ENCODE measurements at places on chromosomes 5 and 9.

DNA sequence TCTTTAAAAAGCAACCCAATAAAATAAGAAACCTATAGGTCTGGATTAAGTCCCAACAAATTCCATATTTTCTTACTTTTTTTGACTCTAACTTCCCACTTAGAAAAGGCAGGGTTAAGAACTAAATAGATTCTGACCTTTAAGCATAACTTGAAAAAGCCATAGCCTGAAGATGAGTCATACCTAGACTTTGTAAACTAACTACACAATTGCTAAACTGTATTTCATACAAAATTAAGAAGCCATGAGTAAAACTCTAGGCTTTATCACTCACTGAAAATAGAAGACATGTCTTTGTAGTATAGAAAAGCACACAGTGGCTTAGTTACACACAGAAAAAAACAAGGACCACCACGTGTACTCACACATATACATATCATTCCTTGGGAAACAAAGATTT lies 51.5 kb downstream of the MLLT3 start:
- DNase-seq = no peak

DNA sequence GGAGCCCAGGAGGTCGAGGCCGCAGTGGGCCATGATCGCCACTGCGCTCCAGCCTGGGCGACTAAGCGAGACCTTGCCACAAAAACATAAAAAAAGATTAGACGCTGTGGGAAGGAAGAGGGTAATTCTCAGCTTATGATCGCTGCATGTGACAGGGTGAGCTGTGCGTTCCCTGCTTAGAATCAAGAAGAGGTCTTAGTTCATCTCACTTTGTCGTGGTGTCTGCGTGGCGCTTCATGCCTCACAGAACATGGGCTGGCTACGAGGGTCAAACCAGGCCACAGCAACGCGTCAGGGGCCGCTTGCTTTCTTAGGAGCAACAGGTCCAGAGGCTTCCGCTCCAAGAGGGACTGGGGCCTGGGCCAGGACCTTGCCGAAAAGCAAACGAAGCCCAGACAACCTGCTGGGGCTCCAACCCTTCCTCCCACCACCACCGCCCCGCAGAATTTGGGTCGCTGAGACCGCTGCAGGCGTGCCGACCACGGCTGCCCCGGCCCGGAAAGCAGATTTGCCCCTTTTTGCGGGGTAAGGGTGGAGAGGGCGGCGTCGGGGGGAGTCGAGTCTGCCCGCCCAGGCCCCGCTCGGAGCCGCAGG lies 10.0 kb upstream of the GRIN1 start:
- DNase-seq = no peak

DNA sequence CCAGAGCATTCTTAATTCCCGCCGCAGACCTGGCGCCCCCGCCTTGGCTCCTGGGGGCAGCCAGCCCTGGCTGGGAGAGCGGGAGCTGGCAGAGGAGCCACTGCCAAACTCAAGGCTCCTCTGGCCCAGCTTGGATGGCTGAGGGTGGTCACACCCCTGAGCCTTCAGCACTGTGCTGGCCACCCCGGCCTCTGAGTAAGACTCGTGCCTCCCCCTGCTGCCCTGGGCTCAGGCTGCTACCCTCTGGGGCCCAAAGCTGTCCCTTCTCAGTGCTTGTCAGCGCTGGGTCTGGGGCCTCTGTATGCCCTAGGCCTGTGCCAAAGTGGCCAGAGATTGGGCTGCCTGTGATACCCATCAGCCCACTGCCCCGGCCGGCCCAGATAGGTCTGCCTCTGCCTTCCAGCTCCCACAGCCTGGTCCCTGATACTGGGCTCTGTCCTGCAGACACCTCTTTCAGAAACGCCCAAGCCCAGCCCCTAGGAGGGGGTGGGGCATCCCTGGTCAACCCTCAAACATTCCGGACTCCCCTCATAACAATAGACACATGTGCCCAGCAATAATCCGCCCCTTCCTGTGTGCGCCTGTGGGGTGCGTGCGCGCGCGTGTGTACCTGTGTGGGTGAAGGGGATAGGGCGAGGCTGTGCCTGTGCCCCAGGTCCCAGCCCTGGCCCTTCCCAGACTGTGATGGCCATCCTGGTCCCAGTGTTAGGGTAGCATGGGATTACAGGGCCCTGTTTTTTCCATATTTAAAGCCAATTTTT lies 4.4 kb upstream of the PRR7 start:
- DNase-seq = no peak

- DNase-seq = no peak
Observed at GRCh38 chr5:153860195-153860886, 178.4 kb downstream of the FAM114A2 start.

DNA sequence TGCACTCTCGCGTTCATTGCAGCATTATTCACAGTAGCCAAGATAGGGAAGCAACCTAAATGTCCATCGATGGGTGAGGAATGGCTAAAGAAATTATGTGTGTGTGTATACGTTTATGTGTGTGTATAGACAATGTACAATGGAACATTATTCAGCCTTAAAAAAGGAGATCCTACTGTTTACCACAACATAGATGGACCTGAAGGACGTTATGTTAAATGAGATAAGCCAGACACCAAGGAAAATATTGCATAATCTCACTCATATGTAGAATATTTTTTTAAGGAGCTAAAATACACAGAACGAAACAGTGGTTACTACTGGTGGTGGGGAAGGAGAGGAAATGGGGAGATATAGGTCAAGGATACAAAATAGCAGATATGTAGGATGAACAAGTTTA lies 2.4 kb downstream of the KIF2A start:
- DNase-seq = no peak

GRCh38 chr9:17802249-17802857 lies 223.5 kb downstream of the SH3GL2 start:
- no peak for DNase-seq

GRCh38 chr5:178991190-178992145 lies 3.7 kb downstream of the GRM6 start:
- no peak for DNase-seq

- DNase-seq = no peak
Observed at GRCh38 chr9:83034587-83034986, 28.4 kb downstream of the RASEF start.

- no peak for DNase-seq
Observed at GRCh38 chr9:31500422-31500821, 884.0 kb upstream of the ACO1 start.

- DNase-seq = no peak
Observed at GRCh38 chr9:72431036-72431435, 66.0 kb upstream of the ZFAND5 start.

DNA sequence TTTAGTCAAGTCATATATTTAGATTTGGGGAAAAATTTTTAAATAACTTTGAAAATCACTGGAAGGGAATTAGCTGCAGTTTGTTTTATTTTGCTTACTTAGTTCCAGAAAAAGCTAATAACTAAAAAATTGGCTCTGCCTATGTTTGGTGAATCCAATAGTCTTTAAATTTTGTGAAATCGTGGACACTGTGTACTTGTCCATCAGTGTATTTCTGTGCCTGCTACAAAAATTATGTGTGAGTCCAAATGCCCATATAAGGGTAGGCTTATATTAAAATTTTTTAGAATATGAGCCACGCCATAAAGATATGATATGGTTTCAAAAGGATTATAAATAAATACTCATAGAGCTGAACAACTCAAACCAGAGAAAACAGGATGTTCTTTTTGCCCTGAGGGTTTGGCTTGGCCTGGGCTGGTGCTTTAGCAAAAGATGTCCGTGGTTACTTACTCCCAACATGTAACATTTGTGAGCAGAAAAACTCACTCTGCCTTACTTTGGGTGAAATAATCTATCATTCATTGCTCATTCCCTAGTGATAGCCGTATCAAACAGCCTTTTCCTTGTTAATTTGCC lies 133.2 kb upstream of the PRLR start:
- DNase-seq = no peak

- DNase-seq = no peak
Observed at GRCh38 chr9:22522206-22522740, 75.6 kb downstream of the DMRTA1 start.

DNA sequence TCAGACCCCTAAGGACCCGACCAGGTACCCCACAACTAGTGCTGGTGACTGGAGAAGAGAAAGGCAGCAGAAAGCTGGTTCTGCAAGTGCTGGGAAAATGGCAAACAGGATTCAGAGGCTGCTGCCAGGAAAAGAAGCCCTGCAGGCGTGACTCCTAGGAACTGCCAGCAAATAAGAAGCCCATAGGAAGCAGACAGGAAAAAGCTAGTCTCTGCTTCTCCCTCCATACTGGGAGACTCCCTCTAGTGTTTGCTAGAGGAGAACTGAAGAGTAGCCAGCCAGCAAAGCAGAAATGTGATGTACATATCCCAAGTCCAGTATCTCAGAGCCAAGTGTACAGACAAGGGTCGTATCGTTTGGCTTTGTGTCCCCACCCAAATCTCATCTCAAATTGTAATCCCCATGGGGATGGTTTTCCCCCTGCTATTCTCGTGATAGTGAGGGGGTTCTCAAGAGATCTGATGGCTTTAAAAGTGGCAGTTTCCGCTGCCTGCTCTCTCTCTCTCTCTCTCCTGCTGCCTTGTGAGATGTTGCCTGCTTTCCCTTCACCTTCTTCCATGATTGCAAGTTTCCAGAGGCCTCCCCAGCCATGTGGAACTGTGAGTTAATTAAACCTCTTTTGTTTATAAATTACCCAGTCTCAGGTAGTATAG lies 38.1 kb upstream of the TUSC1 start:
- peak; percentile 33 for DNase-seq

DNA sequence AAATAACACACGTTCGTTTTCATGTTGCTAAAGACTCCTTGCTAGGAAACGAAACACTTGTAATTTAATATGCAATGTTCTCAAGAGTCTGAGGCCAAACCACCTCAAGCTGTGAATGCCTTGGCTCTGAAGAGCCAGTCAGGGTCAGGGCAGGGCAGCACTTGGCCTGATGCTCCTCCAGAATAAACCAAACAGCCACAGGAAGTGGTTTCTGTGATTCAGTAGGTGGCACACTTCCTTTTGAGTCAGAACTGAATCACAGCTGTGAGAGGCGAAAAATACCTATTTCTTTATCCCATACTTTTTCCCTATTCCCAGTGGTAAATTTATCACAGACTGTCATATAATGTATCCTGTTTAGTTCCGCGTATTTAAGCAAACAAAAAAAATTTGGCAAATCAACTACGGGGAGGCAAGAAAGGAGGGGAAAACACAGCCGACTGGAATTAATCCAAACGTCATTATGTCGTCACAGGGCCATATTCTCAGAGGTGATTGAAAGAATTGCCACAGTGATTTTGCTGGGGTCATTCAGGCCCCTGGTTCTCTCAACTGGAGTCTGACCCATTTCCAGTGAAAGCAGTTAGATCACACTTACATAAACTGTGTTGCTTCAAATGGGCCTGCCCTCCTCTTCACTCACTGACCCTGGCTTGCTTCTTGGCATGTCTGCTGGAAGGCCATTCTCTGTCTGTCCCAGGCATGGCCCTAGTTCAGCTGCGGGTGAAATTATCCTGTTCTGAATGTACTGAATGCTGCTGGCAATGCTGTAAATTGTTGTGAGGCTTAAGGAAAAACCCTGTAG lies 71.2 kb downstream of the ARRDC3 start:
- DNase-seq = peak; percentile 74

GRCh38 chr5:154288145-154288544 lies 97.6 kb downstream of the GALNT10 start:
- peak; percentile 74 for DNase-seq

GRCh38 chr9:93590609-93591234 lies 14.3 kb downstream of the PHF2 start:
- DNase-seq = no peak

DNA sequence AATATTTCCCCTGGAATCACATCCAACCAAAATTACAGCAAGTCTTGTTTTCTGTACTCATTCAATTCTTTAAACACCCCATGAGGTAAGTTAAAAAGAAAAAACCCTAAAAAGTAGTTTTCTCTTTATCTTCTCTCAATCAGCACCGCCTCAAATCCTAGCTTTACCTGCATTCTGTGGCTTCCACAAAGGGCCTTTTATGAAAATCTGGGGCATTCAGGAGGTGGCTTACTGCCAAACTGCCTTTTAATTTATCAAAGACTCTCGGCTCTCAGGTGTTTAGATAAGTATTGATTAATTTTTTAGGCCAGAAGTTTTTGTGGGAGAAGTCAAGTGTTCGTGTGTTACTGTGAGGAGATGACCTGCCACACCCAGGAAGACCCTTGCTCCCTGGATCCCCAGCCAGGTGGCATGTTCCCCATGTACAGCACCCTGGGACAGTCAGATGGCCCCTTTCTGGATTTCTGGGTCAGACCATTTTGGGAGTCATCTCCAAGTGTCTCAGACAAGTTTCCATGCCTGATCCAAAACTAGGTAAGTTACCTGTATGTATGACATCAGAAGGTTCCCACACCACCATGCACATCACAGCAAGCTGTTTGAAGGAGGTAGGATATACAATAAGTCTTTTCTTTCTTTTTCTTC lies 6.2 kb upstream of the TMEM171 start:
- no peak for DNase-seq

DNA sequence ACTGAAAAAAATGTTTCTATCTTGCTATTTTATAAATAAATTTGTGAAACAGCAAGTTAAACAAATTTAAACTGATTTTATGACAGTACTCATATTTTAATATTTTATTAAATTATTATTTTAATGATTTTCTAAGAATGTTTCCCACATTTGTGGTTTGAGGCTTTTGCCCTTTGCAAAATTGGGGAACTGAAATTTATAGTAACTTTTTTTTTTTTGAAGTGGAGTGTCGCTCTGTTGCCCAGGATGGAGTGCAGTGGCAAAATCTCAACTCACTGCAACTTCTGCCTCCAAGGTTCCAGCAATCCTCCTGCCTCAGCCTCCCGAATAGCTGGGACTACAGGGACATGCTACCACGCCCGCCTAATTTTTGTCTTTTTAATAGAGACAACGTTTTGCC lies 7.2 kb upstream of the ADGRV1 start:
- no peak for DNase-seq

DNA sequence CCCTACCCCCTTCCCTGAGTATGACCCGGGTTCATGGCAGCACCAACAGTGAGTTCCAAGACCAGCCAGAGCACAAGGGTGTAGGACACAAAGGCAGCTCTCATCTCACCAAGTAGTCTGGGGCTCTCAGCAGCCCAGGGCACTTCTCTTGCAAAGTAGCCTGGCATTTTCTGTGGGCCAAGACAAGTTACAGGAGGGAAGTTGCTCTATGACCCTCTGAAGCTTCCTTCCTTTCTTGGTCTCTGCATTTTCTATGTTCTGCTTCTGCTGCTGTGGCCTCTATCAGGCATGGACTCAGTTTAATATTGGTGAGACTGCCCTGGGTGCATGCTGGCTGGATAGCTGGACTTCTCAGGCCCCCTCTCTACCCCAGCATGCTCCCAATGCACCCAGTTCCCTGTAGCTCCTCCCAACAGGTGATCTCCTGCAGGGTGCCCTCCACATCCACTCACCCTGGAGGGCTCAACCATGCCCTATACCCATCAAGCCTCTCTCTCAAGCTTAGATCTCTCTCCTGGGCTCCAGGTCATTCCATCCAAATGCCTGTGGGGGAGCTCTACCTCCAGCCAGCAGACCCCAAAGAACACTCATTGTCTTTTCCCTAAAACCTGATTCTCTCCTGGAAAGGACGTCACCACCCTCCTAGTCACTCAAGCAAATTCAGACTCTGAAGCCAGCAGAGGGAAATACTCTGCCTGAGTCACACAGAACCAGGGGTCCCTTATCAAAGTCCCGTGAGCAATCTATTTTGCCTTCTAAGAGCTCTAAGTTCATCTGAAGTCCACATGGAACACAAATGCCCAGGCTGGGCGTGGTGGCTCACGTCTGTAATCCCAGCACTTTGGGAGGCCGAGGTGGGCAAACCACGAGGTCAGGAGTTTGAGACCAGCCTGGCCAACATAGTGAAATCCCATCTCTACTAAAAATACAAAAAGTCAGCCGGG lies 13.8 kb downstream of the TBC1D2 start:
- DNase-seq = no peak

Data from mucosa of gallbladder (tissue), 1 donor.